ENCODE measurements at places on chromosomes 6 and 20. TPM values are rescaled to one million over a fixed set of nuclear protein-coding genes. Genes with fewer than 3 reads are reported as not detected.
A peak's percentile ranks its signal among the peaks of the same experiment; 100 is the strongest.

- no peak overlapping the region for H3K27ac ChIP-seq
- peaks cover 3% of the 10 kb centered on the region for H3K4me1 ChIP-seq
- H3K36me3 ChIP-seq: peaks cover 7% of the 10 kb centered on the region
- peak overlapping the region; percentile 74 for H3K4me3 ChIP-seq
- no peak for DNase-seq
- peaks cover 61% of the 10 kb centered on the region for H3K27me3 ChIP-seq
Measured at GRCh38 chr6:137043710-137044365, 927 bp downstream of the IL20RA start.

DNA sequence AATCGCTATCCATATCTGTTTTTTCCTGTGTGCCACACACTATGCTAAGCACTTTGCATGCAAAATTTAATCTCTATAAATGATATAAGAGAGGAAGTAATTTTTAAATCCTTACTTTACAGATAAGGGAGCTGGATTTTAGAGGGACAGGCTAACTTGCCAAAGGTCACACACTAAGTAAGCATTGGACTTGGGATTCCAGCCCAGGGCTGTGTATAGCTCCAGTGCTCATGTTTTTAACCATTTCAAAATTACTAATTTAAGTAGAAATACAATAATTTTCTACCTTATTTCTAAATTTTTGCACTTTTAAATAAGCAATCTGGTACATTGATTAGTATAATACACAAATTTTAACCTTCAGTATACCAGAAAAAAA, 144.6 kb downstream of the UST start:
- no peak for DNase-seq
- no peak overlapping the region for H3K4me3 ChIP-seq
- H3K4me1 ChIP-seq: peaks cover 45% of the 10 kb centered on the region
- no peaks in the 10 kb centered on the region for H3K27me3 ChIP-seq

DNA sequence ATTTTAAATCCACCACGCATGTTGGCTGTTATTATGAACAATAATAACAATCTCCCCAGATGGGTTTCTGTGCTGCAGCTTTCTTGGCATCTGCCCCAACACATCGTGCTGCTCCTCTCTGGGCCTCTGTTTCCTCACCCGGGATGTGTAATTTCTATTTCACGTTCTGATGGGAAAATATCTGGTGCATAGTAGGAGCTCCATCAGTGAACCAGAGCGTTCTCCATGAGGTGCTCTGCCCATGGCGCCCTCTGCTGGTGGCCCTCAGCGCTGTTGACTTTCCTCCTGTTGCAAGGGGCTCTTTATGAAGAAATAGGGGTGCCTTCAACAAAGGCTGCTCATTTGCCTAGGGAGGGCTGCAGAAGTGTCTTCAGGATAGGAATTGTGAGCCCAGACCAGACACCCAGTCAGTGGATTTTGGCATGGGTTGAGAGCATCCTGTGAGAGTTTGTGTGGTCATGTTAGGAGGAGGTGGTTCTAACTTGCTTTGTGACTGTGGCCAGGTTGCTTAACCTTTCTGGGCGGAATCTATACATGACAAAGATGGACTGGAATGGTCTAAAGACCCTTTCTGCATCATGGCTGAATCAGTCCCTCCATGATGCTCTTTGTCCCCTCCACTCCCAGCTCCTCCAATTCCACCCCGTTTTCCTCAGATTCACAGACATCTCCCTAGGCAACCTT, 8.1 kb downstream of the SCRT2 start:
- H3K36me3 ChIP-seq: no peaks in the 10 kb centered on the region
- no peak overlapping the region for H3K27ac ChIP-seq
- DNase-seq: no peak
- no peak overlapping the region for H3K4me3 ChIP-seq
- peaks cover 30% of the 10 kb centered on the region for H3K27me3 ChIP-seq
- H3K4me1 ChIP-seq: no peaks in the 10 kb centered on the region

DNA sequence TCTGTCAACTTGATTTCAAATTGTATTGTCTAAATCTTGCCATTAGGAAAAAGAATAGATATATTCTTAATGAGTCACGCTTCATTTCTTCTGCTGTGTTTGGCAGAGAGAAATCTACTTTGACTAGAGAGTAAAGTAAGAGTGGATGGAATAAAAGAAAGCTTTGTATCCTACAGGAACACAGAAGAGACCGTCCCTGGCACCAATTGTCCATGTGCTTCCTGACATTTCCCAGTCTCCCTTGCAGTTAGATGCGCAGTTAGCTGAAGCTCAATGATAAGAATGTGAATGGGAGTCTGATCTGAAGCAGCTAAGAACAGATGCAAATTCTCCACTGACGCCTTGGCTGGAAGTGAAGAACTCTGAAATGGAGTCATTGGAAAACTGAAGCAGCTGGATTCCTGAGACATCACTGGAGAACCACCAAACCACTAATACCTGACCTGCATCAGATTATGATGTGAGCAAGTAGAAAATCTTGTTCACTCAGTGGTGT, 528.2 kb upstream of the MARCKS start:
- H3K27ac ChIP-seq: no peak overlapping the region
- H3K27me3 ChIP-seq: no peaks in the 10 kb centered on the region
- H3K36me3 ChIP-seq: no peaks in the 10 kb centered on the region
- no peaks in the 10 kb centered on the region for H3K4me1 ChIP-seq
- no peak overlapping the region for H3K4me3 ChIP-seq
- DNase-seq: no peak

GRCh38 chr6:111534231-111534751, 51.3 kb upstream of the REV3L start:
- H3K36me3 ChIP-seq: no peaks in the 10 kb centered on the region
- no peak for DNase-seq
- no peaks in the 10 kb centered on the region for H3K27me3 ChIP-seq
- no peak overlapping the region for H3K4me3 ChIP-seq

DNA sequence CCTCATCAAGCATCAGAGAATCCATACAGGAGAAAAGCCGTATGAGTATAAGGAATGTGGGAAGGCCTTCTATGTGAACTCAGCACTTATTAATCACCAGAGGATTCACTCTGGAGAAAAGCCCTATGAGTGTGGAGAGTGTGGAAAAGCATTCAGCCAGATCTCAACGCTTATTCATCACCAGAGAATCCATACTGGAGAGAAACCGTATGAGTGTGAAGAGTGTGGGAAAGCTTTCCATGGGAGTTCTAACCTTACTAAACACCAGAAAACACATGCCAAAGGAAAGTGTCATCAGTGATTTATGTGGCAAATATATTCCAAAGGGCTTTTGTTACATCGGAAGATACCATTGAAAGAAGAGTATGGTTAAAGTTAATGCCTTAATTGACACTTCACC, 25.4 kb downstream of the ZKSCAN8 start:
- H3K4me1 ChIP-seq: peaks cover 7% of the 10 kb centered on the region
- H3K4me3 ChIP-seq: no peak overlapping the region
- no peaks in the 10 kb centered on the region for H3K27me3 ChIP-seq
- H3K36me3 ChIP-seq: peaks cover 4% of the 10 kb centered on the region

GRCh38 chr6:21873562-21873961, 280.0 kb downstream of the SOX4 start:
- H3K27me3 ChIP-seq: no peaks in the 10 kb centered on the region
- no peak overlapping the region for H3K4me3 ChIP-seq
- no peaks in the 10 kb centered on the region for H3K36me3 ChIP-seq
- no peak overlapping the region for H3K27ac ChIP-seq
- no peak for DNase-seq

DNA sequence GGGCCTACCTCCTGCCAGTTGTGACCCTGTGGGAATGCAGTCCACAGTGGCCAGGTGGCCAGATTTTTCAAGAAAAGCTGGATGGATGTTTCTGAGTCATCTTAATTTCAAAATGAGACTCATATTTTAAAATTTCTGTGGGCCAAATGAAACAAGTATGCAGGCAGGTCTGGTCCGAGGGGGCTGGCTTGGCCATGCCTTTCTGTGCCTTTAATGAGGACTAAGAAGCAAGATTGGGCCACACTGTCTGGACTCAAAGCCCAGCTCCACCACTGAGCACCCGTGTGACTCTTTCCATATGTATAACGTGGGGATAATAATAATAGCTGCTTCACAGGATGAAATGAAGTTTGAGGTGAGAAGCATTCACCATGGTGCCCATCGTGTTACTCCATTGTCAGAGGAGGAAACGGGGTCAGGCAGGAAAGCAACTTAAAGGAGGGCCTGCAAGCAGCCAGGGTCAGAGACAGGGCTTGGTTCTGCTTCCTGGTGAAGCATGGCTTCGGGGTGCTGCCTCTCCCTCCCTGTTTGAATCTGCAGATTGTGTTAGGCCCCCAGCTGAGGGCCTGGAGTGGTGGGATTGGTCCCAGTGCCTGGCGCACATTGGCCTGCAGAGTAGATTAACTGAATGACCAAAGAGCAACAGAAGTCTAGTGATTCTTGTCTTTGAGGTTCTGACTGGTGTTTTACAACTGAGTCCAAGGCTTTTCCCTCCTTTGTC, 3.8 kb downstream of the SOX12 start:
- H3K36me3 ChIP-seq: no peaks in the 10 kb centered on the region
- peaks cover 34% of the 10 kb centered on the region for H3K4me1 ChIP-seq
- no peaks in the 10 kb centered on the region for H3K27me3 ChIP-seq

DNA sequence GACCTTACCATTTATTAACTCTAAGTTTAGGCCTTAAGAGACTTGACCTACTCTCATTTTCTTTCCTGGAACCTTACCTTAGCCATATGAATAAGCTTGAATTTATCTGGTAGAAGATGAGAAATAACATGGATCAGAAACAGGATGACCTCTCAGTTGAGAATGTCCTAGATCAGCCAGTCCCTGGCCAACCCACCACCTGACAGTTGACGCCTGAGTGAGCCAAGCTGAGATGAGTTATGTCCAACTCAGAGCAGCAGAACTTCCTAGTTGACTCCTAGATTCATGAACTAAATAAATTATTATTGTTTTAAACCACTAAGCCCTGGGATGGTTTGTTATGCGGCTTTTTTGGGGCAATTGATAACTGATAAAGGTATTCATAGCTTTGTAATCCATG, 233.0 kb upstream of the RAB32 start:
- H3K27me3 ChIP-seq: no peaks in the 10 kb centered on the region
- no peaks in the 10 kb centered on the region for H3K4me1 ChIP-seq
- no peak for DNase-seq
- no peak overlapping the region for H3K4me3 ChIP-seq

DNA sequence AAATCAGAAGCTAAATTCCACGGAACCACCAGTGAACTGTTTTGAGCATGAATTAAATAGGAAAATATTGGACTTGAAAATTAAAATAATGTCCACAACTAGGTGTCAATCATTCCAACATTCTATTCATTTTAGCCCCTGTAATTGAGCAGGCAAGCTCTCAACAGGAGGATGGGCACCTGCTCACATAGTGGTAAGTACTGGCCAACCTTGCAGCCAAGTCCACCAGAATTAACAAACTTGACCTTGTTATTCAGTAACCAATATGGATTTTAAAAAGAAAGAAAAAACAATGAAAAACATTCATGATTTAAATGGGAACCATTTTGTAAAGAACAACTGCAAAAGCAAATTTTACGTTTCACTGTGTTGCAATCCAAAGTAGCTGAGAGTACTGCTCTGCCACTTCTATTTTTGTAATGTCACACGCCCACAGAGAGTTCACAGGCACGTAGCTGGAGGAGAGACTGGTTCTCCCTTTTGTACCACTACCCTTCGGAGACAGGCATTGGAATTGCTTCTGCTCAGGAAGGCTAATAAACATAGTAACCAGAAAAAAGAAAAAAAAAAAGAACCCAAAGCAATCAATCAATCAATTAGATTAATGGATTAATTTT, 75.2 kb upstream of the F13A1 start:
- no peak overlapping the region for H3K4me3 ChIP-seq
- H3K4me1 ChIP-seq: peaks cover 5% of the 10 kb centered on the region
- no peak overlapping the region for H3K27ac ChIP-seq
- H3K27me3 ChIP-seq: no peaks in the 10 kb centered on the region
- no peak for DNase-seq
- no peaks in the 10 kb centered on the region for H3K36me3 ChIP-seq

DNA sequence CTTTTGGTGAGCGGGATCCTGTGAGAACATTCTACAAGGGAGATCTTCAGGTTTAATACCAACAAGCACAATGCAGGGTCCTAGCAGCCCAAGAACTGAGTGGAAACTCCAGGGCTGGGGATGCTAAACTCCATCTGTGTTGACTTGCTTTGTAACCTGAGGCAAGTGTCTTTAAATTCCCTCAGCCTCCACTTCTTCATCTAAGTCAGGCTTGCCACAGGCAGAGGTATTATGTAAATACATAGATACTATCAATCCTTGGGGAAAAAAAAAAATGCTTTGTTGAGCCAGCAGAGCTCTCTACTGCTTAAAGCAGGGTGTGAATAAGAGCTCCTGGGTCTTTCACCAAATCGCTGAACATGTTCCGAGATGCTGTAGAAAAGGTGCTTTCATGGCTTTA, 114.2 kb upstream of the PHACTR1 start:
- H3K4me1 ChIP-seq: peaks cover 43% of the 10 kb centered on the region
- DNase-seq: no peak
- peak overlapping the region; percentile 71 for H3K27ac ChIP-seq
- H3K36me3 ChIP-seq: no peaks in the 10 kb centered on the region

- no peak overlapping the region for H3K27ac ChIP-seq
- H3K4me1 ChIP-seq: peaks cover 1% of the 10 kb centered on the region
- H3K27me3 ChIP-seq: no peaks in the 10 kb centered on the region
- H3K4me3 ChIP-seq: no peak overlapping the region
- DNase-seq: no peak
Measured at GRCh38 chr6:12527339-12527738, 189.2 kb upstream of the PHACTR1 start.

KHDC1L gene
- not detected for total RNA-seq

DNMT3B gene
- 4.7 TPM for total RNA-seq

SLC25A27 gene
- 5.7 TPM for total RNA-seq

OR2H1 gene
- total RNA-seq: not detected

GHRH gene
- total RNA-seq: not detected

COL9A1 gene
- 0.27 TPM for total RNA-seq
